ENCODE measurements at places on chromosomes 6 and 20.

DNA sequence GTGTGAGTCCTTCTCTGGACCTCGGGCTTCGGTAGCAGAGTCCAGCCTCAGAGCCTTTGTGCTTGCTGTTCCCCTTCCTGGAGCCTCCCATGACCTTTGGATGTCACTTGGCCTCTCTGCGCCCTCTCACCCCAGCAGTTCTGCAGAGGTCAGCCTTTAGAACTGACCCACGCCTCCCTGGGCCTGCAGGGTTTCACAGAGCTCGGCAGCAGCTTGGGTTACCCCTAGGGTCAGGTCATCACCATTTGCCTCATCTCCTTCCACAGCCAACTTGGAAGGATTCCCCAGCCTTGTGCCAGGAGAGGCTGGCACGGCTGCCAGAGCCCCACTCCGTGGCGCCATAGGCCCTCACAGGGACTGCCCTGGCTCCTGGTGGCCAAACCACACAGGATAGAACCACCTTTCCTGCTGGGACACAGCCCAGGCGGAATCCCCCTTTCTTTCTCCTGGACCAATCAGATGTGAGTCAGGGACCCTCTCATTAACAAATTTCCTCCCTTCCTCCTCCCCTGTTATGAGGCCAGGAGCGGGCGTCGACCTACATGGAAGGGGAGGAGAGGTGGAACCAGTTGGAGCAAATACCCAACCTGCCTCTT, 13.9 kb upstream of the SIRPA start:
- no peak for DNase-seq

DNA sequence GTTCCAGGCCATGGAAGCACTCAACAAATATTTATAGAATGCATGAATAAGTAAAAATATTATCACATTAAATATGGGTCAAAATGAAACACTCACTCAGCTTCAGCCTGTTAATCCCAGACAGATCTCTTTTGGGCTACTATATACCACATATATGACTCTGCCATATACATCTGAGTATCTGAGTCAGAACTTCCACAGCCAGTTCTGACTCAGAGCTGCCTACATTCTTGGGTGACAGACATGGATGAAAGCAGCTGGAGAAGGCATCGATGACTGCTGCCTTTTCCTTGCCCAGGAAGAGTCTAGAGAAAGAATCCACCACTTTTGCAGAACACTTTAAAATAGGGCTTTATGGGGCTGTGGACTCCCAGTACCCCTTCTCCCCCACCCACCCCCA, 11.5 kb upstream of the PDYN start:
- DNase-seq, result no peak

GRCh38 chr6:149903938-149904611, 6.2 kb upstream of the RAET1E start:
- no peak for DNase-seq

DNA sequence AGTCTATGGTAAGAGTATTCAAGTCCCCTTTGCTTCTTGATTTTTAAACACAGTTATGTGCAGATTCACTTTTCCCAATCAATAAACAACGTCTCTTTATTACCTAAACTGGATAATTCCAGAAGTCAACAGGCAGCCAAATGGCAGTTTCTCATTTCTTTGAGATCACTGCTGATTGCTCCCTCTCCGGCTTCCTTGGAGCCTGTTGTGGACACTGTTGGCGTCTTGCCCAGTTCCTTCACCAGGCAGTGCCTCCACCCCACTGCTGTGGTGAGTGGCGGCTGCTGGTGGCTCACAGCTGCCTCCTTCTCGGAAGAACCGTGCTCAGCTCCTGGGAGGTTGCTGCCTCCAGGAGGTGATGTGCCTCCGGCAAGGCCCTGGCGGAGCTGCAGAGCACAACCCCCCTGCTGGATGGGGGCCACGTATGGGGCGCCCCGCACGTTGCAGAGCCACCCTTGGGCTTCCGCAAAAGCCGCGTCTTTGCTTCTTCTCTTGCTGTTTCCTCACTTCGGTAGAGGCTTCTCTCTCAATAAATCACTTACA, 105.1 kb upstream of the CNKSR3 start:
- no peak for DNase-seq

DNA sequence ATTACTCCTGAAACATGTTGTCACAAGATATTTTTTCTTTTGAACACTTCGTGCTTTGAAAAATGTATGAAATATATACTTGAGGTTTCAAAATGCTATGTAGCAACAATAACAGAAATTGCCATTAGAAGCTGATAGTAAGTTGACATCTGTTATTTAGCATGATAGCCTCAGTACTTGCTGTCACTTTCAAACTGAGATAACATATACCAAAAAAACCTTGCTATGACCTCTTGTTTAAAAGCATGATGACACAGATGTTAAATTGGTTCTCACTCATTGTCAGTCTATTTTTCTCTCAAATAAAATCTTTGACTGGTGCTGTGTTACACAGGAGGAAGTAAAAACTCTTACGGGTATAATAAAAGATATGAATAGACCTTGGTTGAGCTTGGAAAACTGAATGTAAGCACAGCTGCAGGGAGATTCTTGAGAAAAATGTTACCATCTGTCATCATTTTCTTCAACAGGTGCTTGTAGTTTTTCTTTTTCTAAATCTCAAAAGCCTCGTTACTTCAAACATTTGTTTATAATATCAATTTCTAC, 18.6 kb downstream of the MOXD1 start:
- DNase-seq, result no peak

GRCh38 chr6:21382821-21383449, 210.6 kb upstream of the SOX4 start:
- no peak for DNase-seq

DNA sequence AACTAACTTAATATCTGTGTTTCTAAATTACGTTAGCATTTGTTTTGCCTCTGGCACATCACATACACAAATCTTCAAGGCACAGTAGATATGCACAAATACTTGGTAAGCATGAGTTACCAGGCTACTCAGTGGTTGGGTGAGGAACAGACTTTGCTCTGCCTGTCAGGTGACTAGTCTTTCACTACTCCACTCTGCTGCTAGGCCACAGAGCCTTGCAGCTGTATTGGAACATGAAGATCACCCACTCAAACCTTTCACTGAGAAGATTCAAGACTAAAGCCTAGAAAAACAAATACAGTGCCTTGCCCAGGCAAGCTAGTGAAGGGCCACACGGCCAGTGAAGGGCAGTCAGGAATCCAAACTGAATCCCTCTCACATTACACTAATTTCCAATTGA, 47.0 kb downstream of the DTNBP1 start:
- DNase-seq, result no peak

DNA sequence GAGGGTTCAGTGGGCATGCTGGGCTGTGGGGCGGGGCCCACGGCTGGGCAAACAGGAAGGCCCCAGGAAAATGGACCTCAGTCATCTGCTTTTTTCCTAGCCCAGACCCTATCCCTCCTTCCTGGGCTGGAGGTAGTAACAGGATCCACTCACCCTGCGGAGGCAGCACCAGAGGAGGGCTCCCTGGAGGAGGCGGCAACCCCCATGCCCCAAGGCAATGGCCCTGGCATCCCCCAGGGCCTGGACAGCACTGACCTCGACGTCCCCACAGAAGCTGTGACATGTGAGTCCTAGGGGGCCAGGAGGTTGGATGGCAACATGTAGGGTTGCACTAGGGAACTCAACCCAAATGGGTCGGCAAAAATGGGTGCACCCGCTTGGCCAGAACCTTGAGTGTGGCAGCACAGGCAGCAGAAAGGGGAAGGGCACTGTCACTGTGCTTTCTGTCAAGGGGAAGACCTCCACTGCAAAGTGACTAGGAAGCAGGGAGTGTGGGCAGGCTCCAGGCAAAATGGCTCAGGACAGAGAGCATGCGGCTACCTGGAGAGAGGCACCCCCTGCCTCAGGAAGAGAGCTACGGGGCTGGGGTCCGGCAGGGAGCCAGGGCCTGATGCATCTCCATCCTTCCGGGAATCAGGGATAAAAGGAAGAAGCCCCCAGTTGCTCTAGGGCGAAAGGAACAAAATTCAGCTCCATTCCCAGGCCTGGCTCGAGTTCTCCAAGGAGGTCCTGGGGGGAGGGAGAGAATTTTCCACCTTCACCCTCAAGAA, 7.9 kb downstream of the MDFI start:
- DNase-seq, result no peak

DNA sequence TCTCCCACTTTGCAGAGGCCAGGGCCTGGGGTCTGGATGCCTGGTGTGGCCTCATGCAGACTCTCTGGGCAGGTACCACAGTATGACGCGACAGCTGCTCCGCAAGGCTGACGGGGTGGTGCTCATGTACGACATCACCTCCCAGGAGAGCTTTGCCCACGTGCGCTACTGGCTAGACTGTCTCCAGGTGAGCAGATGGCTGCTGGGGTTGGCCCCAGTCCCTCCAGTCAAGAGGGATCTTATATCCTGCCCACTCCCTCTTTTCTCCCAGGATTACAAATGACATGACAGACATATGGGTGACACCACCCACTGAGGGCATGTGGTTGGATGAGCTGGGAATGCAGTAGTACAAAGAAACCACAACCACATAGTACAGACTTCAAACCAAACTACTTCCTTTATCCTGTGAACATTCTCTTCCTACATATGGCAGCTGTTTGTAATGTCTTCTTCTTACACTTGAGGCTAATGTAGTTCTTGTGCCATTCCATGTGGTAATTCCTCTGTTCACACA, 29.9 kb downstream of the RAB44 start:
- no peak for DNase-seq

- DNase-seq, result no peak
Observed at GRCh38 chr20:33578510-33578909, 83.6 kb upstream of the C20orf144 start.

GRCh38 chr6:145723646-145724045, 11.7 kb downstream of the EPM2A start:
- DNase-seq, result no peak

DNA sequence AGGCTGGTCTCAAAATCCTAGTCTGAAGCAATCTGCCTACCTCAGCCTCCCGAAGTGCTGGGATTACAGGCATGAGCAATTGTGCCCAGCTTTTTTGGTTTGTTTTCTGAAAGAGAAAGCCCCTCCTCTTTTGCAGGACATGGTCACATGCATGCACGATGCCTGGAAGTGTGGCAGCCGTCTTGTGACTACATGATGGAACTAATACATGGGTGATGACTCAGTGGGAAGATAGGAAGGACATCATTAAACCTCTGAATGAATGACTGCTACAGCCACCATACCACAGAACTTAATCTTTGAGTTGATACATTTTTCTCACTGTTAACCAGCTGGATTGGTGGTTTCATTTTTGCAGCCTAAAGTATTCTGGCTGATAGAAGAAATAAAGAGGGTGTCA, 13.4 kb upstream of the CTNNBL1 start:
- no peak for DNase-seq

DNA sequence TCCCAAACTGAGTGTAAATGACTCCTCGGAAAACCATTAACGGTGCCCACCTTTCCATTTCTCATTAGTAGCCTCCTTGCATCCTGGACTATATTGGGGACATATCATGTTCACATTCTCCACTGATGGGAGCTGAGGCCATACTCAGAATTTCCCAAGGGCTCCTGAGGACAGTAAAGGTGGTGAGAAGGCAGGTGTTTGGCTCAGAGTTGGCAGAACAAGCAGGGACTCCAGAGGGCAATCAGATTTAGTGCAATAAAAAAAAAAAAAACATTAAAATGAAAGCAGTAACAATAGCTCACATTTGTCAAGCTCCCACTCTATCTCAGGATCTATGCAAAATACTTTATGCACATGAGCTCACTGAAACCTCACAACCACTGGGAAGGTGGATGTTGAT, 401.4 kb downstream of the MAFB start:
- no peak for DNase-seq

DNA sequence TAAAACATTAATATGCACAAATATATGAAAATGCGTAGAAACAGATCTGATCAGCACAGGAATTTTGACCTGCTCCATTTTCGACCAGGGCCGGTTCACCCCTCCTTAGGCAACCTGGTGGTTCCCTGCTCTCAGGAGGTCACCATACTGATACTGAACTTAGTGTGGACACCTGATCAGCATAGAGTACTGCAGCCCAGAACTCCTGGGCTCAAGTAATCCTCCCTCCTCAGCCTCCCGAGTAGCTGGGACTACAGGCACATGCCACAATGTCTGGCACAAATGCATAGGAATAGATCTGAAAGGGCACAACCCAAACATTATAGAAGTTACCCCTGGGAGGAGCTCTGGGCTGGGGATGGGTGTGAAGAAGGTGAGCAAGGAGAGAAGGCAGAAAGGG, 24.7 kb upstream of the DDO start:
- no peak for DNase-seq

DNA sequence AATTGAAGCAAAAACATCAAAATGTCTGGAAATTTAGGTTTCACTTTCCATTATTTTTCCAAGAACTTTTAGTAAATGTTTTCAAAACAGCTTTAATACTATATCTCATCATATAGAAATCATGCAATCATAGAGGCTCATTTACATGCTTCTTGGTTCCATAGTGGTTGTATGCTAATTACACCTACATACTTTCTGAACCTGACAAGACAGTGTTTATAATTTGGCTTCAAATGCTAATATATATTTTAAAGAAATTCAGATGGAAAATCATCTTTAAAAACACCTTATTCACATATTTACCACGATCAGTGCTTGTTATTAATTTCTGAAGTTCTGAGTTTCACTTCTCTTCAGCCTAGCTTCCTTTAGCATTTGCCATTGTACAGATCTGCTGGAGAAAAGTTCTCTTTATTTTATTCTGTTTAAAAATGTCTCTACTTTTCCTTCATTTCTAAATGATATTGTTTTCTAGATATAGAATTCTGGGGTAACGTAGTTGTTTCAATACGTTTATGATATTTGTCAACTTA, 89.9 kb downstream of the PLCB1 start:
- DNase-seq, result no peak

DNA sequence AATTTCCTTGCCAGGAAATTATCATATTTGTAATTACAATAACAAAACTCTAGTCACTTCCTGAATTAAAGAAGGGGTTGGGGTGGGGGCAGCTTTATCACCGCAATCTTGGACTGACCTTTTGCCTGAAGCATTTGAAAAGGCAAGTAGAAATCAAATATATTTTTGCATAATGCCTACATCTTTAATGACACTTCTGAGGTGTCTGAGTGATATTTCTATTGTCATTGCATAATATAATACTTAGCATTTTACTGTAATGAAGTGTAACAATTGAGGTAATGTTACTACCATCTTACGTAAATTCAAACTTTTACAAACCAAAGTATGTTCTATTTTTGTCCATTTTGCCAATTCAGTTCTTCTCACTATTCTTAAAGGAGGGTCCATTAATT, 65.2 kb downstream of the SYNE1 start:
- no peak for DNase-seq

DNA sequence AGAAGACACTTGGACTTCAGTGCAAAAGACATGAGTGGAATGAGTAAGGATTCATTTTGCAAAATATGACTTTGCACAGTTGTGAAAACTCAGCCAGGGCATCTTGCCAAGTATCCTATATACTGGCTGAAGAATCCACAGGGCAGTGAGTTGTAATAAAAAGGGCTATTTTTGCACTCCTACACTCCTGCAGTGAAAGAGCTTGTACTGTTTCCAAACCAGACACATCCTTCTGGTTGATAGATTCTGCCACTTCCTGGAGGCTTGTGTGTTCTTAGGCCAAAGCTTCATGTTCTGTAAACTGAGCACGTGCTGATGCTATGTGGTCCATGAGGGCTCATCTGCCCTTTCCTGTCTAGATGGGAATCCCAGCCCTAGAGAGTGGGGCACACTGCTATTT, 34.9 kb downstream of the GMPR start:
- DNase-seq, result no peak

GRCh38 chr20:24870881-24871280, 78.2 kb upstream of the CST7 start:
- no peak for DNase-seq
